ENCODE measurements at places on chromosomes 4 and X. TPM values are rescaled to one million over a fixed set of nuclear protein-coding genes. Genes with fewer than 3 reads are reported as not detected.
A peak's percentile ranks its signal among the peaks of the same experiment; 100 is the strongest.

The SMARCA5 gene
- 37.5 TPM for total RNA-seq

The TMEM47 gene
- total RNA-seq: not detected

The SLC4A4 gene
- total RNA-seq: not detected

The TLR6 gene
- 0.52 TPM for total RNA-seq

The NAP1L5 gene
- total RNA-seq: 2.2 TPM

The TEX13B gene
- not detected for total RNA-seq

The SOWAHB gene
- total RNA-seq: 0.27 TPM

The NPY2R gene
- total RNA-seq: not detected

The HPSE gene
- not detected for total RNA-seq

GRCh38 chr4:14254252-14254651 lies 626.7 kb upstream of the BOD1L1 start:
- no peak for DNase-seq

DNA sequence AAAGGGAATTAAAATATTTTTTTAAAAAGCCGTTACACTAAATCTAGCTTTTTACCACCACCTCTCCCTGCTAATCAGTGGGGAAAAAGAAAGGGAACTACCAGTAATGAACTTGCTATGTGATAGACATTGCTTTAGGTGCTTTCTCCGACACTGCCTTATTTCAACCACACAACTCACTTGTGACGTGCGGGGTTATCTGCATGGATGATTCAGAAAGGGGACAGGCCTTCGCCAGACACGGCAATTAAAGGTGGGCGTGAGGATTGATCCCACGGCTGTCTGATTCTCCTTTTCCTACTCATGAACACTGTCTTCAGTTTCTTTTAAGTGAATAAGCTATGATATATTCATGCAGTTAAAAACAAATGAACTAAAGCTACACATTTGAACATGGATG lies 882 bp upstream of the CXCR3 start:
- no peak for DNase-seq

DNA sequence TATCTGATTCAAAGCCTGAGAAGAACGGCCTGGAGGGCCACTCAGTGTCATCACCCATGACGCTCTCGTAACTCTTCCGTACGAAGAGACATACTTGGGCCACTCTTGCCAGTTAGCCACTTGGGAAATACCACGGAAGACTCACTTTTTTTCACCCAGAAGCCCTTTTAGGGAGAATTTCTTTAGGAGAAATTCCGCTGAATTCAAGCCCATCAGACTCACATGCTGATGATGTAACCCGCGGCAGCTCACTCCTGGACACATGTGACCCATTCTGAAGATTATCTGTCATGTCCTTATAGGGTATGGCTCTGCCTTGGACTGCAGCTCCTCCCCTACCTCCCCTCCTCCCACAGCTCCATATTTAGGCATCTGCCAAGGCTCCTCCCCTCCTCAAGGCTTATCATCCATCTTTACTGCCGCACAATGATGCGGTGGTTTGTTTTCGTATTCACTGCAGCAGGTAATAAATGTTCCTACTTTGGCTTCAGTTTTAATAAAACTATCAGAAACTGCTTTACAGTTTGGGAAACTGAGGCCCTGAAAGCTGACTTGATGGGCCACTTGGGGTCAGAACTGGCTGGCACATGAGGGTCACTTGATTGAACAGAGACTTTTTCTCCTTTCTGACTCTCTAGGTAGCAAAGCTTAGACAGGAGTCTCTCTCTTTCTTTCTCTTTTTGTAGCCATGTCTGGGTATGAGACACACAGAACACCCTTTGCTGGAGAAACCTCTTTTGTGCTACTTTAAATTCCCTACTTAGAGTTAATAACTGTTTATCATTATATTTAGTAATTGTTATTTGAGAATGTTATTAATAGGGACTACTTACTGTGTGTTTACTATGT lies 42.1 kb downstream of the RHOH start:
- no peak for DNase-seq

GRCh38 chr4:158913766-158914165 lies 144.9 kb downstream of the FNIP2 start:
- DNase-seq: no peak

- DNase-seq: no peak
Measured at GRCh38 chr4:105305019-105305836, 158.6 kb downstream of the TET2 start.

- no peak for DNase-seq
Measured at GRCh38 chr4:59200992-59201391, 1999.1 kb upstream of the ADGRL3 start.

DNA sequence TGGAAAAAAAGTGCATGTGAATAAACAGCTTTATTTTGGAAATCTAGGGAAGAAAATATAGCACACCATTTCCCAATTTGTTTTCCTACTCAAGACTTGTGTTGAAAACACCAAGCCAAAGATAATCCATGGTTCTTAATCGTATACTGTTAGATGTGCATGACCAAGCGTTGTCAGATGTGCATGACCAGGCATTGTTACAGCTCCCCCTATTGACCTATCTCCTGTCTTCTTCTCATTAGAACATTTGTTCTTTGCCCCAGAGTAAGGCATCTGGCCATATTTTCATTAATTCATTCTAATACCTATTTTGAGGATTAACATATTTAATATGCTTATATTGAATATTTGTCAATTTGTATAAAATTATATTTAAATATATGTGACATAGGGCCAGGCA lies 14.4 kb upstream of the VCX start:
- peak; percentile 1 for DNase-seq

DNA sequence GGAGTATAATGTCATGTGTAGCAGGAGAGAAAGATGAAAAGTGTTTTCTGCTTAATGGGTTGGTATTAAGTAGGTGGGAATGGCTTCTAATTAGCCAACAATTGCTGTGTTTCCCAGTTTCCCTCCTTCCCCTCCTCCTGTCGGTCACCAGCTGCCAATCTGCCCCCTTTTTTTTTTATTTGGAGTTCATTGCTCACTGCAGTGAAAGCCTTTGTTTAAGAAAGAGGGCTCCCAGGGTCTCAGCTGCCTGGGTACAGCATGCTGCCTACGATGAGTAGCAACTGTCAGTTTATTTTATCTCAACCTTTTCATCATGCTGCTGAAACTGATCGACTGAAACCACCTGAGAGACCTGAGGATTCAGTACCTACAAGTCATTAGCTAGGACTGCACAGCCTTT lies 149.0 kb downstream of the POU4F2 start:
- DNase-seq: no peak

- DNase-seq: no peak
Measured at GRCh38 chr4:13160920-13161319, 323.2 kb downstream of the RAB28 start.

- DNase-seq: peak; percentile 27
Measured at GRCh38 chr4:88660446-88661294, 37.0 kb downstream of the NAP1L5 start.

DNA sequence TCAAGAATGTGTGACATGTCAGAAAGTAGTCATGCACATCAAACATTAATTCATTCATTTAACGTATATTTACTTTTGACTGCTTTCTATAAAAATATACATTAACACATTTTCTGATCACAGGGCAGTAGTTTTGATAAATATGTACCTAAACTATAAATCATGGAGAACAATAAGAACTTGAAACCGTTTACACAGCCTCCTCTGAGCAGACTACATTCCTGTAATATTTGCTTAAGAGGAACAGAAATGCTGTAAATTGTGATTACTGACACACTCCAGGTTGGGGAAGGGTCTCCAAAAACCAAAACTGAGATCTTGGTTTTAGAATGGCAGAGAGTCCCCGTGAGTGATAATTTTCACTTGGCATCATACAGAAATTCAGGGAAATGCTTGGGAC lies 120.7 kb upstream of the PPARGC1A start:
- DNase-seq: no peak

DNA sequence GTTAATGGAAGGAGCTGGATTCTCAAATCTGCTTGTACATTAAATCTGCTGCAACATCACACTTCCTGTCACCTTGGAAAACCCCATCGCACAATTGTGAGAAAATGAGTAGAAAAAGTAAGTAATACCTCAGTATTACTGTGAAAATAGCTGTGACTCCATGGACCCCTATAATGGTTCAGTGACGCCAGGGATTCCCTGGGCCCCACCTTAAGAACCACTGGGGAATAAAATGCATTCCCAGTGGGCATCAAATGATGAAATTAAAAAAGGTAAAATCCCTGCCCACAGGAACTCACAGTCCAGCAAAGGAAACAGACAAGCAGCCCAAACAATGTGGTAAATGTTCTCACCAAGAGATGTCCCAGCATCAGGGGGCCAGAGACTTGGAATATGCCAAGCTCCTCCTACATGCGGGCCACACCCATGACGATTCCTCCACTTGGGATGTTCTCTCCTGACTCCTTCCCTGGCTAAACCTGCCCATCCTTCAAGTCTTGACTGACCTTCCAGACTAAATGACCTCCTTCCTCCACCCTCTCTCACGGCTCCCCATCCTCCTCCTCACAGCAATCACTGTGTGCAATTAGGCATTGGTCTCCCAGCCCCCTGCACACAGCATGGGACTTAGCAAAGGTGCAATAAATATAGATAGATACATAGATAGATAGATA lies 2.6 kb downstream of the EVC2 start:
- no peak for DNase-seq

GRCh38 chr4:1318488-1319213 lies 28.4 kb upstream of the UVSSA start:
- no peak for DNase-seq

DNA sequence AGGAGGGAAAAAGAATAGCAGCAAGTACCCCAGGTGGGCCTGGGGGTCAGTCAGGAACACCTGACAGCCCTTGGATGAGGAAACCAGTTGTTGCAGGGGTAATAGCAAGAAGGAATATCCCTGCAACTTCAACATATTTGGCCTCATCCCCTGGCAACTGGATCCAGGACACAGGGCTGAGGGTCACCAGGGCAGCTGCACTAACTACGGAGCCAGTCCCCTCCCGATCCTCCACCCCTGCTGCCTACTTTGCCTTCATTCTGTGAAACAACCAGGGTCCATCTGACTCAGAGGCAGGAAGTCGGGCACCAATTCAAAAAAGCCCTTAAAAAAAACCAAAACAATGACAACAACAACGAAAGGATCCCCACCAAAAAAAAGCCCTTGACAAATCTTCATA lies 52.9 kb downstream of the FRMPD3 start:
- no peak for DNase-seq

DNA sequence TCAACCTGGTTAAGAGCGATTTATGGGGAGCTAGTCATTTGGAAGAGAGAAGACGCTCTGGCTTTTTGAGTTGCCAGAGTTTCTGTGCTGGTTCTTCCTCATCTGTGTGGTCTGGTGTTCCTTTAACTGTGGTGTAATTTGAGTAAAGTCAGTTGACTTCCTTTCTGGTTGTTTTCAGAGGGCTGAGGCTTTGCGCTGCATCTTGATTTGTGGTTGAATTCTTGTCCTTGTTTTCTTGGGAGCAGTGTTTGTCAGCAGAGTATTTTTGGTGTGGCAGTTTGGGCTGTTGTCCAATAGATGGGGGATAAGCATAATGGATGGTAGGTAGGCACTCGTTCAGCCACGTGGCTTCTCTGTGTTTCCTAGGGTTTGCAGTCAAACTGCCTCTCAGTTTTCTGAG lies 2143.2 kb upstream of the TENM3 start:
- no peak for DNase-seq

DNA sequence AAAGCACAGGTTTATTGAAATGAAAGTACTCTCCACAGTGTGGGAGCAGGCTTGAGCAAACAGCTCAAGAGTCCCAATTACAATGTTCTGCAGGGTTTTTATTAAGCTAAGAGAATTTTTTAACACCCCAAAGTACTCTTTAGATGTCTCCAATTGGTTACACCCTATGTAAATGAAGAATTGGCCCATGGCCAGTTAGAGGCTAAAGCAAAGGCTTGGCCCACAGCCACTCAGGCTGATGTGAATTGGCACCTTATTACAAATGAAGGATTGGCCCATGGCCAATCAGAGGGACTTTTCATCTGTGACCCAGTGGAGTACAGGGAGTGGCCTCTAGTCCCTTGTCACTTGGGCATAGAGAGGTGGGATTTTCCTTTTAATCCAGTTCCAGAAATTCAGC lies 30.1 kb upstream of the IQCM start:
- DNase-seq: no peak
